ENCODE measurements at places on chromosomes 11 and 22. TPM values are rescaled to one million over a fixed set of nuclear protein-coding genes. Genes with fewer than 3 reads are reported as not detected.

Gene FXYD2
- total RNA-seq: not detected

Gene CASP1
- 47.5 TPM for total RNA-seq

Gene TIMM10
- 42.2 TPM for total RNA-seq

Gene ANKRD13D
- total RNA-seq: 28.8 TPM
